ENCODE measurements at places on chromosomes 6 and 20.
A peak's percentile ranks its signal among the peaks of the same experiment; 100 is the strongest.

DNA sequence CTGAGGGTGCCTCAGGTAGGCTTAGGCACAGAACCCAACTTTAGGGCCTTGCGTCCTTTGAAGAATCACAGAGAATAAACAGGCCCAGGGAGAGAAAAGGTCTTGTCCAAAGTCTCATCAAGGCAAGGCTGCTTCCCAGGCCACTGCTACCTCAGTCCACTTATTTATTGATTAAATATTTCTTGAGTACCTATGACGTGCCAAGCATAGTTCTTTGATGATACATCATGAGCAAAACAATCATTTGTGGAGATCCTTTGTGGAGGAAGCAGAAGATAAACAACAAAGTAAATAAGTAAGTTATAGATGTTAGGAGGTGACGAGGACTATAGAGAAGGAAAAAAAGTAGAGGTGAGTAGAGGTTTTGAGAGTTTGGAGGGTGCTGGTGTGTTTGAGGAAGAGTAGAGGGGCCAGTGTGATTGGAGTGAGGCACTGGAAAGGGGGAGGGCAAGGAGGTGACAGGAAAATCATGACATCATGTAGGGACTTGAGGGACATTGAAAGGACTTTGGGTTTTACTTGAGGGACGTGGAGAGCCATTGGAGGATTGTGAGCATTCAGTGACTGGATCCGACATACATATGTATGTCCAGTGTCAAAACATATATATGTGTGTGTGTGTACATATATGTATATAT is 14.1 kb upstream of the CHMP4B start:
- no peak for DNase-seq

DNA sequence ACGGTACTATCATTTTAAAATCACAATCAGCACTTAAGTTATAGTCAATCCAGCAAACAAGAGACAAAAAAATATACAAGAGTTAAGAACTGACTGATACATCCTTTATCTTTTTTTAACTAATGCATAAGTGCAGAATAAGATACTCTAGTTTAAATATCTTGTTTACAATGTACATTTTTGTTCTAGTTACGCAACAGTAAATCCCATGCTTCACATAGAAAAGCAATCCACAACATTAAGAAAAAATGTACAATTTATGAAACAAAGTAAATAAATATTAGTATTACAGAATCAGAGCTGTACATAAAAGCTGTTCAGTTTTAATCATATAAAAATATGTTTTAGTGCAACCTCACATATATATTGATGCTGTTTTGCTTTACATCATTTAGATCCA is 192.6 kb downstream of the HIVEP2 start:
- DNase-seq, result no peak

- no peak for DNase-seq
Observed at GRCh38 chr20:10946124-10946880, 272.5 kb upstream of the JAG1 start.

- DNase-seq, result no peak
Observed at GRCh38 chr6:147238164-147238563, 33.9 kb downstream of the STXBP5 start.

- DNase-seq, result peak; percentile 58
Observed at GRCh38 chr6:26421259-26422144, 18.8 kb upstream of the BTN3A3 start.

GRCh38 chr6:6225885-6226529 is 94.5 kb downstream of the F13A1 start:
- DNase-seq, result no peak

DNA sequence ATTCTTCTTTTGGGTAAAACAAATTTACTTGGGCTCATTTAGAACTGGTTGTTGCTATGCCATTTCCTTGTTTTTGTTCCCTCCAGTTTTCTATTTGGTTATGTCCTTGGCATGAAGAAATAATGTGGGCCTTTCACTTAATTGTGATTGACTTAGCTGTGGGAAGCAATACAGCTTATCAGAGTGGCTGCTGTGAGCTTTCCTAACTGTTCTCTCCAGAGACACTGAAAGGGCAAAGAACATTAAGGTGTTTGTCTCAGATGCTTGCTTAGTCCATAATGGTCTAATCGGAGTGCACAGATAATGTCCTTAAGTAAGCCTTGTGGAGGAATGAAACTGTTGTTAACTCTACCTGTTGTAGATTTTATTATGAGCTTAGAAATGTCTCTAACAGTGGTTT is 56.6 kb downstream of the SH3BGRL2 start:
- DNase-seq, result no peak

DNA sequence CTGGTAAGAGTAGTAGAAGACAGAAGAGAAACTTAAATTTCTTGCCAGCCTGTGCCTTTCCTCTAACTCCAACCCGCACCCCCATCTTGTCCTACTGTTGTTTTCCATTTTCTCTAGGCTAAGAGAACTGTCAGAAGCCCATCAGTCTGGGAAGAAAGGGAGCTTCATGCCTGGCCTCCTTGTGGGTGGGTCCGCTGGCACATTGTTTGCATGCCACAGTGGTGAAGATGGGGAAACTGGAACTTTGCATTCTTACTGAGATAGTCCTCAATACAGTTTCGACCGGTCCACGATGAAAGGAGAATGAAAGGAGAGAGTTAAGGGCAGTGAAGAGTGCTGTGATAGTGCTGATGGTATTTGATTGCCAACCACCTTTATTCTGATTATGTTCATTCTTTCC is 103.1 kb downstream of the TCP11 start:
- DNase-seq, result no peak

- DNase-seq, result no peak
Observed at GRCh38 chr6:44955145-44955544, 373.0 kb upstream of the RUNX2 start.

GRCh38 chr6:154569156-154569862 is 58.8 kb upstream of the CNKSR3 start:
- DNase-seq, result no peak

DNA sequence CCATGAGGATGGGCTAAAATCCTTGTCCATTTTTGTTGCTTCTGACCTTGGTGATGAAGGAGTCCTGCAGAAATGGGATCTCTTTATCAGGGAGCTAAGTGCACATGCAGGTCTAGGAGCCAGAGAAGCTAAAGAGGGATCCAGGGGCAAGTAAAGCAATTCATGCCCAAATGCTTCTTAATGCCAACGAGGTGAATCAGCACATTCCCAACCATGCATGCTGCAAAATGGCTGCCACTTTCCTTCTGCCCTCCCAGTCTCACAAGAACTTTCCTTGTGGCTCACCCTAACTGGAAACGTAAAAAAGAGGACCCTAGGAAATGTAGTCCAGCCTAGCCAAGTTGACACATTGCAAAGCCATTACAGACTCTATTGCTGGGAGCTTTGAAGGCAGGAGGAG is 298.4 kb downstream of the MAFB start:
- DNase-seq, result no peak

DNA sequence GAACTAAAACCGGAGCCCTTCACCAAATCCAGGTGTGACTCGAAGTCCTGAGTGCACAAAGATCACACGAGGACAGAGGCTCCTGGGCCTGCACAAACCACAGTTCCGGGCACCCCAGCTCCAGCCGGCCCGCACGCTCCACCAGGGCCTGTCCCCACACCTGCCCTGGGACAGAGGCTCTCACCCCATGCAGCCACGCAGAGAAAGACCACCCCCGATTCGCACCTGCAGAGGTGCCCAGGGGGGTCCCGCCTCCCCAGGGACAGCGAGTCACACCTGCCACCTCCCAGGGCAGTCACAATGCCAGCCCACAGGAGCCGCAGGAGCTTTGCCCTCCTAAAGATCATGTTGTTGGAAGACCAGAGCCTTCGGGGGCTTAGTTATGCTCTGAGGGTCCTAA is 25.4 kb upstream of the MRGBP start:
- no peak for DNase-seq

- DNase-seq, result peak; percentile 48
Observed at GRCh38 chr6:26571592-26572296, 25.0 kb upstream of the ABT1 start.

GRCh38 chr6:106997392-106998158 is 23.0 kb upstream of the CD24 start:
- peak; percentile 69 for DNase-seq

DNA sequence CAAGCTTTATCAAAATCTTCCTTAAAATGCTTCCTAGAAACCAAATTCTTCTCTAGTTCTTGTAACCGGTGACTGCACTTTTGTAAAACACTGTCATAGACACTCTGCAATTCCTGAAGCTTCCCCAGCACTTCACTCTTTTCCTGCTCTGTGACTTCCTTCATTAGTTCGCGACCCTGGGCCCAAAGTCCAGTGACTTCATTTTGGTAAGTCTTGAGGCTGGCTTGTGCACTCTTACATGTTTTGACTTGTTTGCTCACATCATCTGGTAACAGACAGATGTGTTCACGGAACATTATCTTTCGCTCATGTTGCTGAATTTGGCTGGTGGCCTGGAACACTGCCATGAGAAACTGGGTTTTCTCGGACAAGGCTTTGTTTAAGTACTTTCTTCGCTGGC is 306.2 kb downstream of the SYNE1 start:
- no peak for DNase-seq

DNA sequence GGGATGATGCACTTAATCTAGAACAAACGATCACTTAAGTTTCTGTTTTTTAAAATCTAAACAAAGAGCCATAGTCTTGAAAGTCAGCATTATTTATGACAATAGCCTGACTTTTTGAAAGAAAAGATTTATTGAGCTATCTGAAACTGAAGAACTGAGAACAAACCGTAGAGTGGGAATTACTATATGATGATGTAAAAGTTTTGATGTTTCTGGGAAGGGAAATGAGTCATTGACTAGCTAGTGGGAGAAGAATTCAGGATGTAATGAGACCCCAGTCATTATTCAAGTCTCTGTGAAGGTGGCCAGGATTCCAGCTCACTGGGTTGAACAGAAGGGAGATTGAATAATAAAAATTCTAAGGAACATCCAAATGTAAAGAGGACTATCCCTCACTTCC is 83.4 kb upstream of the FABP7 start:
- DNase-seq, result no peak

- DNase-seq, result no peak
Observed at GRCh38 chr20:1711826-1712601, 54.4 kb upstream of the SIRPG start.

DNA sequence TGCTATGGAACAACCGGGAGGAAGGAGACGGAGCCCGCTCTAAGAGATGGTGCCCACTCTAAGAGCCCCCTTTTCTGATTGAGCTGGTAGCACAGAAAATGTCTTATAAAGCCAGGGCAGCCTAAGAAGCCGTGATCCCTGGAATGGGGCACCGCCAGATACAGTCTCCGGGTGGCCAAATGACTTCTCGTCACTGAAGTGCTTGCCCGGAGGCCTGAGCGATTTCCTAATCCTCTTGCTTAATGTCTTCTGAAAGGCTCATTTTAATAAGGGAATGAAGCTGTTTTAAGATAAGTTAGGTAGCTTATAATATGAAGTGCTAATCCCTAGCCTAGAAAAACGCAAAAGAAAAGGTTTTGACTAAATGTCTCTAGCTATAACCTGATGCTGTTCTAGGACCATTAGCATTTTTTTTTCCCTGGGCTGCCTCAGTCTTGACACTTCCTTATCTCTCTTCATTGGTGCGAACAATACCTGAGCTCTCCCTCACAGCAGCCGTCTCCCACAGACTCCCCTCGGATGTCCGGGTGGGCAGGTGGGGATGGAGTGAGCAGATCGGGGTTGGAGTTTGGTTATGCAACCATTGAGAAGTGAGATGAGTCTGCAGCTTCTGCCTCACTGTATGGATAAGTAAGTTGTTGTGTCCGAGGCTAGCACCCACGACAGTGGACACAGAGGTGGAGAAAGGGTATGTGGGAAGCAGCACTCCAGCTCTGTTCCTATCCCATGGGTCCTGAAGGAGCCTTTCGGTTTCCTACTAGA is 559.4 kb upstream of the AGPAT4 start:
- no peak for DNase-seq

GRCh38 chr20:12815778-12816408 is 192.9 kb upstream of the SPTLC3 start:
- no peak for DNase-seq

GRCh38 chr20:1164871-1165270 is 19.9 kb downstream of the TMEM74B start:
- no peak for DNase-seq

- DNase-seq, result no peak
Observed at GRCh38 chr6:121925024-121925423, 474.4 kb upstream of the HSF2 start.

DNA sequence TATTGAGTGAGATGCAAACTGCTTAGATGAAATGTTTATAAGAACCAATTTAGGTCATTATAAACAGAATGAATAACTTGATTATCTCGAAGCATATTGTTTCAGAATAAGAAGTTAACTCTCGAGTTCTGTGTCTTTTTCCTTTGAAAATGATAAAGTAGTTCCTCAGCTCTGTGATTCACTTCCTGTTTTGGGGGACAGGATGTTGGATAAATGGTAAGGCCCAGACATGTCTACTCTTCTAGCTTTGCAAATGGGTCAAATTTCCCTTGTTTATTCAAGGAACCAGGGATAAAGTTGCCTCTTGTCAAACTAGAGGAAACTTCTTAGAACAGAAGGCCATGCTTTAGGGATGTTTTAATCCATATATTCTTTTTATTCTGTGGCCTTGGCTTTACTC is 246.9 kb downstream of the SOX4 start:
- no peak for DNase-seq

GRCh38 chr6:11869672-11870340 is 91.2 kb upstream of the ADTRP start:
- DNase-seq, result no peak

DNA sequence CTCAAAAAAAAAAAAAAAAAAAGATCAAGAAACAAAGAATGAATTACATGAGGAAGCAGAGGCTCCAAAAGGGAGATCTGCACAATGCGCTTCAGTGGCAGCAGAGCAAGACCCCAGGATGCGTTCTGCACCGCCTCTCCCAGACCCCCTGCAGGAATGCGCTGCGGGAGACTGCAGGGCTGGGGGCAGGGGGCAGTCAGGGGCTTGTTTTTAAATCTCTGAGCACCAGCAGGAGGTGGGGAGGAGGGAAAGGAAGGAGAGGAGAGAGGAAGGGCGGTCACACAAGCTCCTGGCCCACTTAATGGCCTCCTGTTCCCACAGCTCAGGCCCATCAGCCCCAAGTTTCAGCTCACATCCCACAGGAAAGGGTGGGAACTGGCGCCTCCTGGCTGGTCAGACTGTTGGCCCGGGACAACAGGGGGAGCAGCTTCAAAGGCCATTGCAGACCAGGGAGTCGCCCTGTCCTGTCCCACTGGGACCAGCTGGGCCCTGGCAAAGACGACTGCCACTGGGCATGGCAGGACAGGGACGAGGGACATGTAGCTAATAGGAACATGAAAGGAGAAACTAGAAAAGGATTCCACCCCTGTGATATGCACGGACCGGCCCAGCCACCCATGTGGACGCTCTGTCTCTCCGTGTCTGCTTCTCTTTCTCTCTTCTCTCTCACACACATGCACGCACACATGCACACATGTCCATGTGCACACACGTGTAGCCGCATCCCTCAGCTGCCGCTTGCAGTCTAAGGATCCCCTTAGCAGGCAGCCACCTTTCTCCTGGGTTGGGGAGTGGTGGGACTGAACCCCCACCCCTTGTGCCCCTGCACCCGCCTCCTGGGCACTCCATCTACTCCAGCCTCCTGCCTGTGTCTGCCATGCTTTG is 34.7 kb downstream of the TFEB start:
- DNase-seq, result no peak

GRCh38 chr20:41617059-41617901 is 897 bp downstream of the CHD6 start:
- no peak for DNase-seq

- DNase-seq, result no peak
Observed at GRCh38 chr20:41425180-41425884, 58.7 kb upstream of the EMILIN3 start.

- DNase-seq, result no peak
Observed at GRCh38 chr20:64160526-64161355, 3.5 kb upstream of the MYT1 start.

- no peak for DNase-seq
Observed at GRCh38 chr20:10657453-10657852, 16.3 kb downstream of the JAG1 start.

GRCh38 chr6:30893001-30893591 is 8.8 kb downstream of the DDR1 start:
- no peak for DNase-seq

All from activated naive CD4-positive, alpha-beta T cell treated with anti-CD3 and anti-CD28 coated beads, Interleukin-2, amount 50 U/mL, for 72 hours (primary cell).